Calu3 (cell line): ENCODE measurements at places on chromosomes 7 and 10.
A peak's percentile ranks its signal among the peaks of the same experiment; 100 is the strongest.

GRCh38 chr7:32586291-32587221 is 91.3 kb downstream of the AVL9 start:
- DNase-seq, result no peak

DNA sequence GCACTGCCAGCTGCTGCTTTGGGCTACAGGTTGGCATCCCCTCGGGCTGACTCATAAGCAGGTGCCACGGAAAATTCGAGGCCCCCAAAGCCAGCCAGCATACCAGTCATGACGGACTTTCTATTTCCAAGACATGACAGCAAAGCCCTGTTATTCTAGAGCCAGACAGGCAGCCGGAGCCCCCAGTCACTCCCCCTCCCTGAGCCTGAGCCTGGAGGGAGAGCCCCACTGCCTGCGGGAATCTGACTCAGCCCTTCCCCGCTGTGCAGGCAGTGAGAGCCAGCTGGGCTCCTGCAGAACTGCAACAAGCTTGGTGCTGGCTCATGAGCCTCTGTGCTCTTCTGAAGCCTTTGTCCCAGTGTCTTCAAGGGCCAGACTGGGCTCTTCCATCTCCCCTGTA is 15.8 kb downstream of the BTBD16 start:
- DNase-seq, result no peak

DNA sequence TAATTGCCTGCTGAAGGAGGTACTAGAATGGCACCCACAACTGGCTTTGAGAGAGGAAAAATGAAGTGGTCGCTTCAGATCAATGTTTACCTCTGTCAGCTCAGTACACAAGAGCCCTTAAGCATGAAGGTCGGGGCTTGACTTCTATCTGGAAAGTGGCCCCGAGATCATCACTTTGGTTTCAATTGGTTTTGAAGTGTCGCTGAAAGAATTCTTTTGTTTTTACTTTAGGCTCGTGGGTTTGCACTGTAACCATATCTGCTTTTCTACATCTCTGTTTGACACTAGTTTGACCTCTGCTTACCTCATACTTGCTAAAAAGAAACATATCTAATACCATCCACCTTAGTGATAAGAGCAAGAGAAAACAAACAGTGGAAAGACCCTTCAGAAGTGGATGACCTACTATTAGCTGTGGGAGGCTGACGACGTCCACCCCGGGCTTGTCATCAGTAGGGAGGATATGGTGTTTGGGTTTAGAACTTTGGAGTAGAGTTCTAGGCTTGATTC is 361.8 kb downstream of the GATA3 start:
- no peak for DNase-seq

- peak; percentile 24 for DNase-seq
Observed at GRCh38 chr7:28406192-28406591, 6.1 kb upstream of the CREB5 start.

- no peak for DNase-seq
Observed at GRCh38 chr10:3964516-3964915, 179.5 kb upstream of the KLF6 start.

DNA sequence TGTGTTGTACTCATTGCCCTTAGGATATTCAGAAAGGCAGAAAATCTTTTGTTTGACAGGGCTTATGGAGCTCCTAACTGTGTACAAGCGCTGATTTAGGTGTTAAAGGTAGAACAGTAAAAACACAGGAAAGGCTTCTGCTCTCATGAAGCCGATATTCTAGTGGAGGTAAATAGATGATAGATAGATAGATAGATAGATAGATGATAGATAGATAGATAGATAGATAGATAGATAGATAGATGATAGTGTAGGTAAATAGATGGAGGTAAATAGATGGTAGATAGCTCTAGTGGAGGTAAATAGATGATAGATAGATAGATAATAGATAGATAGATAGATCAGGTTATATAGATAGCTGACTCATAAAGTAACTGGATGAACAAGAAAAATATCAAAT is 39.4 kb upstream of the NPY start:
- no peak for DNase-seq

GRCh38 chr10:85032981-85033380 is 704.6 kb downstream of the CCSER2 start:
- DNase-seq, result no peak

GRCh38 chr7:54729107-54729506 is 29.9 kb downstream of the SEC61G start:
- no peak for DNase-seq

- no peak for DNase-seq
Observed at GRCh38 chr10:99528494-99529441, 4.0 kb upstream of the NKX2-3 start.

DNA sequence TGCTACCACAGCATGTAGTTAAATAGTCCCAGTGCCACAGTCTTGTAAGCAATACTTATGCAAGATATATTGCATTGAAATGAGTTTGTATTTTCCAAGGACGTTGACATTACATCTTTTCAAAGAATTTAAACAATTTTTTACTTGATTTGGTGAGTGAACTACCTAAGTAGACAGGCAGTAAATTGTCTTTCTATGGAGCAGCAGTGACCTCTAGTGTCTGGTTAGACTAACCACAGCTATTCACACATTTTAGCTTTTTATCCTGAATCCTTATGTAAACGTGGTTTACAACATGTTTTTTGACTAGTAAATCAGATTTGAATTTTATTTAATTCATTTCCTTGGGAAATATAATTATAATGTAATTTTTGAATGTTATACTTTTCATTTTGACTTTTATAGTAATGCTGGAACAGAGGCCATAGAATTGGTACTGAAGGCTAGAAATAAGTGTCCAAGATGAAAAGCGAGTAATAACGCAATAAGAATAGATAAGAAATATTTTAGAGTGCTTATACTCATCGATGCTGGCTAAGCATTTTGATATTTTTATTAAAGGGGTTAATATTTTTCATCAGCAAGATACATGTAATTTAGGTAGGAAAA is 5.6 kb downstream of the LRRTM3 start:
- DNase-seq, result peak; percentile 44

DNA sequence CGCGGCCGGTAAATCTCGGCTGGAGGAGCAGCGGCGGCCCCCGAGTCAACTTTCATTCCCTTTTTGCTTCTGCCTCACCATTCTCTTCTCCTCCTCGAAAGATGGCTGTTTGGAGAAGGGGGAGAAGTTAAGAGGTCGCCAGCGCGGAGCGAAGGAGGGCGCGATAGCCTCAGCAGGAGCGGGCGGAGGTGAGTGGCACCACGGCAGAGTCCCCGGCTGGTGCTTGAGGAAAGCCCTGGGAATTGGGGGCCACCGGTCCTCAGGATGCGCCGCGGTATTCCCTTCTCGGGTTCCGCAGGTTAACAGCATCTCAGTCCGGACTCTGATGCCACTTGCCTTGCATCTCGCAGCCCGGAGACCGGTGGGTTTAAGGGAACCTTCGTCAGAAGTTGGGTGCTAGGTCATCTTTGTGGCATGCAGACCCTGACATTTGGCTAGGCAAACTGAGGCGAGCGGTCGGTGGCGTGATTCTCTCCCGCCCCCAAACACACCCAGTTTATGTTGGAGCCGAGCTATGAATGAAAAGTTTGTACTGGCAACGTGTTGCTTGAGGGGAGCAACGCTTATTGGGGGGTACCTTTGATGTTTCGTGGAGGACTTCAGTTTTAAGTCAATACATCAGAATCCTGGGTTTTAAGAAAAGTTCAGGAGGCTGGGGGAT is 59.5 kb upstream of the PRPS1L1 start:
- no peak for DNase-seq

GRCh38 chr7:35707422-35707821 is 12.5 kb upstream of the HERPUD2 start:
- peak; percentile 24 for DNase-seq

DNA sequence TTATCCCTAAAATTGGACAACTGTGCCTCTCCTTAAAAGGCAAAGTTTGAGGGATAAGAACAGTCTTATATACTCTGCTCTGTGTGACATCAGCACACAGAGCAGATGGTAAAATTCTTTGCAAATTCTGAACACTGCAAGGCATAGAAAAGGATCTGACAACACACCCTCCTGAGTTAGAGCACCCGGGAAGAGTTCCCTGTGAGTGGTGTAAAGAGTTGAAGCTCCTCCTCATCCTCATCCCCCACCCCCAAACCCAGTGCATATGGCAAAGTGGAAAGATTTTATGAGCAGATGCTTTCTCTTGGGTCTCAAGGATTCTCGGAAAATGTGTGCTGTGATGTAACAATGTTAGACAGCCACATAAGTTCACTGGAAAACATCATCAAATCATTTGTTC is 40.0 kb upstream of the DGKI start:
- no peak for DNase-seq

DNA sequence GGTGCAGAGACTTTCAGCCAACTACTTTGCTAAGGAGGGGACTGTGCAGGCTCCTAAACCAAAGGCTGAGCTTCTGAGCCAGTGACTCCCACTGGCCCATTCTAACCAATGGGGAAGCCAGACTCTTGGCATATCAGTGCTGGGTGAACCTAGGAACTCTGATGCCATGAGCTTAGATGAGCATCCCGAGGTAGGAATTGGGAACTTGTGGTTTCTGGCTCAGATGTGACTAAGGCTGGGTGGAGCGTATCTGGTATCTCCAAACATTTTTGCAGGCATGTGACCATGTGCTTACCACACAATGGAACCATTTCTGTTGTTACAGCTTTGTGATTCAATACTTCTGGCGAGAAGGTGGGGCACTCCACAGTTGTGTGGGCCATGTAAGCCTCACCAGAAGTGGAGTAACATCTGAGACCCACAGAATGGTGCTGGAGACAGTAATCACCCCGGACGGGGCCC is 2.5 kb upstream of the AVPI1 start:
- DNase-seq, result peak; percentile 24

- DNase-seq, result no peak
Observed at GRCh38 chr10:124324451-124324850, 94.3 kb downstream of the OAT start.

- no peak for DNase-seq
Observed at GRCh38 chr10:20694296-20694695, 202.8 kb downstream of the NEBL start.

DNA sequence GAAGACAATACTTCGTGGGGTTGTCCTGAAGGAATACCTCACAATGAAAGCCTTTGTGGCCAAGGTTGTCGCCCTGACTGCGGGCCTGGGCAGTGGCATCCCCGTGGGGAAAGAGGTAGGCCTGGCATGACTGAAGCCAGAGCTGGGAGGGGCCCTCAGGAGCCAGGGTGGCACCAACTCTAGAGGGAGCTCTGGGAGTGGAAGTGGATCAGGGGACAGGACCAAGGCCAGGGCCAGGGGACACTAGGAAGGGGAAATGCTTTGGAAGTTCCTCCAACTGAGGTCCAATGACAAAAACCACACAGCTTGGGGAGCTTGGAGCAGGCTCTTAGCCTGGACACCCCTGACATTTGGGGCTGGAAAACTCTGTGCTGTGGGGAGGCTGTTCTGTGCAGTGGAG is 5.8 kb downstream of the CLCN1 start:
- DNase-seq, result peak; percentile 70

GRCh38 chr10:44952779-44953231 is 6.8 kb upstream of the RASSF4 start:
- no peak for DNase-seq

- no peak for DNase-seq
Observed at GRCh38 chr7:5634107-5634950, 147.1 kb downstream of the RNF216 start.

DNA sequence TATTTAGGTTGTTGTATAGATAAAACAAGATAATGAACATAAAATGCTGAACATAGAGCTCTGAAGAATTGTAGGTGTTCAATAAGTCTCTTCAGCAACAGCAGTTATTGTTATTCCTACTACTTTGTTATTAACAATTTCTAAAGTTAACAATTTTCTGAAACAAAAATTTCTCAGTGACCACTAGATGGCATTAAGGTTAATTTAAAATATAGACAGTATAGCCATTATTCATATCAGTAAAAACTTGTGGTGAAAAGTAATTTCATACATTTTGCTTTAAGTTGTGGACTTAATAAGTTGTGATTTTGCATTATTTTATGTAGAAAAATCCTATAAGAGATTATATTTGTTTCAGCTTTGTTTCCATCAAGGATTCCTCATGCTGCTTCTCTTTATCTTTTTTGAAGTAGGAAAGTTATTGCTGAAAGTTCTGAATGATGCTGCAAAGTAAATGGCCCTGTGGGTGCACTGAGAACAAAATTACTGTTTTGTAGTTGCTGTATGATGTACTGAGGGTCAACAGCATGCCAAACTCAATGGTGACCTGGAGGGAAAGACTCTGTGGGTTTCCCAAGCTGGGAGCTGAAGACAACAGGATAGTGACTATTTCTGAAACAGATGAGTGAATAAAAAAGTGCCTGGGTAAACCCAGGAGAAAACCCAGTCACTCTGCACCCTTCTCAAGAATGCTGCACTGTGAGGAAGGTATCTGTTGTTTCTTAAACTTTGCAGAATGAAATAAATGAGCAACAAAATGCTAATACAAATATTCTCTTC is 253.6 kb downstream of the KIF20B start:
- DNase-seq, result no peak

GRCh38 chr7:26620352-26620751 is 244.0 kb downstream of the SKAP2 start:
- peak; percentile 54 for DNase-seq

DNA sequence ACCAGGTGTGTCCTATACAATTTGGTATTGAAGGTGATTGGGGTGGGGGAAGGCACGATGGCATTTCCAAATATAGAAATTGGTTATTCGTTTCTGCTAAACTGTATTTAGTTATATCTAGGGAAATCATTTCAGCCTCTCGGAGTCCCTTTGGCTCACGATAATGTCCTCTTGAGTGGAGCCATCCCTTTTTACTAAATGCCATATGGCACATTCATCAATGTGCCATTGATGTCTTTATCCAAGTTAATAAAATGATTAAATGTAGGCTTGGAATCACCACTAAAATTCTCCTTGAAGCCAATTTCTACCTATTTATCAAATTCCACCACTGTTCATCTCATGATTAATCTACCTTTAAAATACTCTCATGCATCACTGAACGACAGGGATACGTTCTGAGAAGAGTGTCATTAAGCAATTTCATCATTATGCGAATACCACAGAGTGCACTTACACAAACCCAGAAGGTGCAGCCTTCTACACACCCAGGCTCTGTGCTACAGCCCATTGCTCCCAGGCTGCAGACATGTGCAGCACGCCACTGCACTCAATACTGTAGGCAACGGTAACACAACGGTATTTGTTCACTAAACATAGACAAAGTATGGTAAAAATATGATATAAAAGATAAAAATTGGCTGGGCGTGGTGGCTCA is 219.2 kb upstream of the C7orf33 start:
- DNase-seq, result no peak

DNA sequence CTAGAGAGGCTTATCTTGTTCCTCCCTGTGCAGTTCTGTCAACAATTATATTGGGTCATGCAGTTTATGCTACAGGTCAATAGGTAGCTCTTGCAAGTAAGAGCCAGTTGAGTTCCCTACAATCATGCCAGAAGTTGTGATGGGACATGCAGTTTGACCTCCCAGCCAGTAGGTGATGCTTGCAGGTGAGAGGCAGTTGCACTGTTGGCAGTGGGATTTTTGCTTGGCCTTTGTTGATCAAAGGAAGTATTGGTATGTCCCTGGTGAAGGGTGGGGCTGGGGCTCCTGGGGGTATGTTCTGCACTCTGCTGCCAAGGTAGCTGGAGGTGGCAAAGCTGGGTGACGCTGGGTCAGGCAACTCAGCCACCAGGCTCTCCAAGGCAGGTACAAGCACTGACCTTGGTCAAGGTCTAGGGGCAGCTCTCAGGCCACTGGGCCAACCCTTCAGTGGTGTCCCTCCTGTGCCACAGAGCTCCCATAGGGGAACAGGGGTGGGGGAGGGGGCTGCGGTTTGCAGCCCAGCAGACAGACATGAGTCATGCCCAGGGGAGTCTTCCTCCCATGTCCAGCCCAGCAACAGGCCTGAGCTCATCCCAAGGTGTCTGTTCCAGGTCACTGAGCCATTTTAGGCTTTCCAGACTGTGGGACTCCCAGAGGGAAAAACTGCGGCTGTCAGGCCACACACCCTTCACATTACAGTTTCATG is 43.3 kb downstream of the MEOX2 start:
- no peak for DNase-seq
